ENCODE measurements at places on chromosomes 2 and 18.

DNA sequence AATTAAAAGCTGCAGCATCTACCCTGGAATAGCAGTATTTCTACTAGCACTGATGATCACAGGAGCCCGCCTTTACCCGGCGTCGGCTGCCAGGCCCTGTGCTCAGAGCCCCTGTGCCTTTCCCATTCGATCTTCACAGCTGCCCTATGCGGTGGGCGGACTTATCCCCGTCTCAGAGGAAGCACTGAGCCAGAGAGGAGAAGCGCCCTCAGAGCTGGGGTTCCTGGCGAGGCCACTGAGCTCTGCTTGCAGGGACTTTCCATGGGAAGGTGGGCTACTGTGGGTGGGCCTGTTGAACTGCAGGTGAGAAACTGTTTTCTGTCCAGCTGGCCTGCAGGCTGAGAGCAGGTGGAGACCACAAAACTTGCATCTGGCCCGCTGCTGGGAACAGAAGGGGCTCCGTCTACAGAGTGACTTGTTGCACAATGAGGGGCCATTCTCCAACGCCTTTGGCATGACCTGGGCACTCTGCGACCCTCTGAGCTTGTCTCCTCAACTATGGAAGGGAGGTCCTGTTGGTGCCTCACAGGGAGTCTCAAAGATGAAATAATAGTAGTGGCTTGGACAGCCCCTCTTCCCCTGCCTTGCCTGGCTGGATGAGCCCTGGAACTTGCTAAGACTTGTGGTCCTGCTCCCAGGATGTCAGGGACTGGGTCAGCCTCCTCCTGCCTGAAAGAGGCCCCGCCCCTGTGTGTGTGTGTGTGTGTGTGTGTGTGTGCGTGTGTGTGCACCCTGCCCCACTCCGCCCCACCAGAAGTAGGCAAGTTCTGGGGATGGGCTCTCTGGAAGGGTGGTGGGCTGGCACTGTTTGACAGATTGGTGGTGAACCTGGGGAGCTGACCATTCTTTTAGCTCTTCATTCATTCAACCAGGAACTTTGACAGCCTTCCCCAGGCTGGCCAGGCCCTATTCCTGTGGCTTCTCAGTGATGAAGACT is 32.7 kb downstream of the GLI2 start:
- DNase-seq, result no peak

DNA sequence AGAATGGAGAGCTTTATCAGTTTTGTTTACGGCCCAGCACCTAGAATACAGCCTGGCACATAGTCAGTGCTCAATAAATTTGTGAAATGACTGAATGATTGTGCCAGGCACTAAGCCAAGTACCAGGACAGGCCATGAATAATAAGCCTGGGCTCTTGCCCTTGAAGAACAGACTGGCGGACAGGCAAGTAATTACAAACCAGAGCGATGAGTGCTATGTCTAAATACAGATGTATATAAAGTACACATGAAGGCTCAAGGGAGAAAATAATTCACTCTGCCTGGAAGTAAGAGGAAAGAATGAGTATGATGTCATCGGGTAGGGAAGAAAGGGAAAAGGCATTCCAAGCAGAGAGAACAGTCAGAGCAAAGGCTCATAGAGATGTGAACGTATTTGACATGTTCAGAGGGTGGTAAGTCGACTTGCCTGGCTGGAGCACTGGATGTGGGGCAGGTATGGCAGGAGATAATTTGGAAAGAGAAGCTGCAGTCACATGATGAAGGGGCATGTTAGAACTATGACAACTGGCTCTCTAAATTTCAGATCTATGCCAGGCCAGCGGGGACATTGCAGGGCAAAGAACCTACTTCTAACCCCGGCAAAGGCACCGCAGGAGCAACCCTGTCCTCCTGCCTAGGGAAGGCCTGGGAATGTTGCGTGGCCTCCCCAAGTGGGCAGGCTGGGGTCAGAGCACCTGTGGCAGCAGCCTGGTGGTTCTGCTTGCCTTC is 119.1 kb upstream of the STPG4 start:
- DNase-seq, result no peak

DNA sequence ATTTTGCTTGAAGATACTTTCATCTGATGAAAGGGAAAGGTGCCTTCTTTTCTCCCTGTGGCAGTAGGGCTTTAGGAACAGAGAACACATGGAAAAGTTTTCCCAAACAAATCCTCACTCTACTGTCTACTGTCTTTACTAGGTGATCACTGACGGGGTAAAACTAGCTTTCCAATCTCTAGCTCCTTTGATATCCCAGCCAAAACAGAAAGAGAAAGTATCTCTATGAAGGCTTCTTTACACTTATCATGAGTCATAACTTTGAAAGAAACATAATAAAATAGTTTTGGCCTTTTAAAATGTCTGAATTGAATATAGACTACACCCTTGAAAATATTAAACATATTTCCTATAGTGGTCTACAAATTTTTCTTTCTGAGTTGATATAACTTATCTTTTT is 214.5 kb downstream of the DSEL start:
- DNase-seq, result no peak

- DNase-seq, result no peak
Measured at GRCh38 chr2:229578052-229578846, 136.1 kb downstream of the DNER start.

- no peak for DNase-seq
Measured at GRCh38 chr2:84741182-84741822, 139.6 kb downstream of the TRABD2A start.

GRCh38 chr18:23532848-23533247 is 29.5 kb downstream of the RMC1 start:
- DNase-seq, result no peak

DNA sequence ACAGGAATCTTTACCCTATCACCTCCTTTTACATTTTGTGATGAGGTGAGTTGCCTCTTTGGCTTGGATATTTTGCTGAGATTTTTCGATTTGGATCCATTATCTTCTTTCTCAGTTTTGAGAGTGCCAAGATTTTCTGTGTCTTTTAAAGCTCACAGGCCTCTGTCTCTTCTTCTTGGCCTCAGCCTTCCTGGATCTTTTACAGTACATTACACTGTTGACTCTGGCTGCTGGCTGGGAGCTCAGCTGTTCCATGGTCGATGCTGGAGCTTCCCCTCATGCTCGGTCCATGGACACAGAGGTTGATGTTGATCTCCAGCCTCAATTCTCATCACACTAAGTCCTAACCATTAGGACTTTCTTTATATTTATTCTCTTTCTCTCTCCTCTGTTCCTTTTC is 332.8 kb upstream of the UBE2E3 start:
- no peak for DNase-seq

- DNase-seq, result no peak
Measured at GRCh38 chr2:98548920-98549818, 59.1 kb downstream of the COA5 start.

DNA sequence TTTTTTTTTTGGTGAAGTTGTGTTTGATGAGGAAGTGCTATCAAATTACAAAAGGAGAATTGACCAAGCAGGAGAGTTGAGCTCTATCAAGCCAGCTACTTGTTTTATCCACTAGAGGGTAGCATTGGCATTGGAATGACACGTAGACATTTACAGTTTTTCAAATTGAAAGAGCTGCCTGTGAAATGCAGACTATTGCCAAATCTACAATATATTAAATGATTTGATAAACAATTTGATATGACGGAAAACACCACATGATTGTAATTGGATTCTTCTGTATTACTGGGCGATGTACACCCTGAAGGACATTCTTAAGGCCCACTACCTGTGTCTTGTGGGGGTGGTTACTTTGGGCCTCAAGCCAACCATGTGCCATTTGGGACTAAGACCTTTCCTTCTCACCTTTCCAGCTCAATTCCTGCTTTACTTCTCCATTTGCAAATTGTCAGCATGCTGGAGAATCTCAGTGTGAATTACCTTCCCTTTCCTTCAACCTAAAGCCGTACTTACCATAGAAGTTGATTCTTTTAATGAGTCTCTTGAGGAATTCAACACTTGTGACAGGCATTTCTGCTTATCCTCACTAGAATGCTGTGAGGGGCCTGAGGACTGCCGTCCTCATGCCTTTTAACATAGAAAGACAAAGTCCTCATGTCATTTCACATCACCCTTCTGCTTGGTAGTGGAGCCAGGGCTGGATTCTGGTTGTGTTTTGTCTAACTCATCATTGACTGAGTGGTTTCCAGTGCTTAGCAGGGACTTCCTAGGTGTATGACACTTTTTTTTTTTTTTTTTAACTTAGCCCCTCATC is 134.8 kb upstream of the THUMPD2 start:
- no peak for DNase-seq

GRCh38 chr2:44772131-44772530 is 169.4 kb upstream of the SIX3 start:
- DNase-seq, result no peak

GRCh38 chr2:221914334-221914880 is 342.3 kb upstream of the EPHA4 start:
- DNase-seq, result no peak

DNA sequence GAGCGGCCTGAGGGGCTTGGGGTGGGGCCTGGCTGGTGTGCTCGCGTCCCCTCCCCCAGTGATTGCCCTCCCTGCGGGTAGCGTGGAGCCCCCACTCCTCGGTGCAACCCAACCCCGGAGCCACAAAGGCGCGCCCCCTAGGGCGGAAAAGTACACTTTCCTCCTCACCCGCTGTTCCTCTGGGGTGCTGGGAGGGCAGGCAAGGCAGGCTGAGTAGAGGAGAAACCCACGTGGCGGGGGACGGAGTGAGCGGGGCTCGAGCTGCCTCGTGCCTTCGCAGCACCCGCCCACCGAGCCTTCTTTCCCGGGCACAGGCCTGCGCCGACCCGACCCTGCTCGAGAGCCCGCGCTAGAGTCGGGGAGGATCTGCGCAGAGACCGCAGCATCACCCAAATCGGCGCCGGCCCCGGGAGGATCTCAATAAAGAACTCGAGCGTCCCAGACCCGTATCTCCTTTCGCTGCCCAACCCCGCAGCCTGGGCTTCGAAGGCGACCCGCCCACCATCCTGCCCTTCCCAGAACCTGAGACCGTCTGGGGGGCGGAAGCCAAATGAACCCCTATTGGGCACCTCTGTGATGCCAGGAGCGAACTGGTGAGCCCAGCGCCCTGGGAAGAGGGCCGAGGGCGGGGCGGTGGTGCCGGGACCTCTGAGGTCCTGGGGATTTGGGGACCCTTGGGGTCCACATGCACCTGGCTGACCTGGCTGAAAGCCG is 1.5 kb downstream of the UCN start:
- peak; percentile 18 for DNase-seq

DNA sequence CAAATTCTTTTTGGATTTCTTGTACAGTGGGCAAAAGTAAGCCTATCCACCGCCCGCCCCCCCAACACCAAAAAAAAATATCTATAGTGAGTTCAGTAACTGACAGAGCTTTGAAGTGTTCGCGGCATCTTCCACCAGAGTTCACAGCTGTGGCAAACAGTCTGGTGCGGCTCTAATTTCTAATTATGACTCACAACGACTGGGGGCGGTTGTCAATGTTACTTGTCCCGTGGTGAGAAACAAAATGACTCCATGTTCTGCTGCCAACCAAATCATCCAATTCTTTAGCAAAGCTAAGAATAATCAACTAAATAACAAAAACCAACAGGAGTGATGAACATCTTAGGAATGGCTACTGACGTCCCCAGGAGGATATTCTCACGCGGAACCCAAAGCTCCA is 392.5 kb upstream of the SALL3 start:
- no peak for DNase-seq

- no peak for DNase-seq
Measured at GRCh38 chr18:57210107-57210715, 63.3 kb downstream of the BOD1L2 start.

DNA sequence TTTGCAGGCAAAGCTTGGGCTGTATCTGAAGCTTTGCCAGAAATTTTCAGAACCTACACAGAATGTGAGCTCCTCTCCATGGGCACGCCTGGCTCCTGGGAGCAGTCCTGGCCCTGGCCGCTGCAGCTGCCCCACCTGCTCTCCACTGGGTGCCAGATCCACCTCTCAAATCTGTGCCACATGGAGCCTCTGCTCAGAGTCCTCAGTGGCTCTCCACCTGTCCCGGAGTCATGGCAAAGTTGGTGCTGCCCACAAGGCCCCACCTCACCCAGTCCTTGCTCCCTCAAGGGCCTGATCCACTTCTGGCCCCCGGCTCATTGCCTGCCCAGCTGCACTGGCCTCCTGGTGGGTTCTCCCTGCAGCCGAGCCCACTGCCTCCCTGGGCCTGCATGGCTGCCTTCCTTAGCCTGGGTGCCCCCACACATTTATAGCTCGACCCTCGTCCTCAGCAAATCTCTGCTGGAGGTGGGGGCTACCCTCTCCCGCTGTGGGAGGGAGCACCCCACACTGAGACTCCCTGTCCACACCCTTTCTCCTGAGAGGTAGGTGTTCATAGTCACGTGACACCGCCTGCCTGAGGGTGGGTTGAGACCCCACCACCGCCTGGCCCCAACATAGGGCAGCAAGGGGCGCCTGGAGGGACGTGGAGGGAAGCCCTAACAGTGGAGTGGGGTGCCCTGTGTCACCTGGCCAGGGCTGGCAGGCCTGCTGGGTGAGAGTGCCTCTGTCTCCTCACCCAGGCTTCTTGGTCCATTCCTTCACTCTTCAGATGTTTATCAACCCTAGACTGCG is 224.1 kb downstream of the SH3RF3 start:
- DNase-seq, result no peak

DNA sequence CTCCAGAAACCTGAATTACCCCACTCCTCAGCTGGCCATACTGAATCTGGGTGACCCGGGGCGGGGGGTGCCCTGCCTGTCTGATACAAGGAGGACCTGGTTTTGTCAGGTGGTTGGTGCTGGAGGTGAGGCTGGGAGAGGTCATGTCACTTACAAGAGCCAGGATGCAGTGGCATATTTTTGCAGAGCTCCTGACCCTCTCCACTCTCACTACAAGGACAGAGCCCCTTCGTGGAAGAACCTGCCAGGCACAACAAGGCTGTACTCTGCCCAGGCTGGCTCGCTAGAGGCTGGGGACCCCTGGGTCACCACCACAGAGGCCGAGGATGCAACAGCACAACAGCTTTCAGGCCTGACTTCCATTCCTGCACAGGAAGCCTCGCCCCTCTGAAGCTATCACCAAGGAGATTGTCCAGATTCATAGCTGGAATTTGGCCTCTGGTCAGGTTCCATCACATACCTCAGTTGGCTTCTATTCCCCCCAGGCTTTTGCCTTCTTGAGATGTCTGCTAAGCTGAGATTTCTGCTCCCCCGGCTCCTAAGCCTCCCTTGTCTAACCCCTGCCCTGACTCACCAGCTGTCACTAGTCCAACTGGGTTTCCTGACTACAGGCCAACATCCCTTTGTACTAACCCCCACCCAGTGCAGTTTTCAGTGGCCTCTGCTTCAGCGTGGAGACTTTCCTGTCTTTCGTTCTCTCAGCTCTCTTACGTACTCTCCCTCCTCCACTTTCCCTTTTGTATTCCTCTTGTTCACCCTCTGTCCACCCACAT is 132.5 kb upstream of the EPAS1 start:
- no peak for DNase-seq

GRCh38 chr2:230329946-230330605 is 3.1 kb downstream of the SP140L start:
- DNase-seq, result no peak

- DNase-seq, result no peak
Measured at GRCh38 chr2:127790694-127791529, 20.1 kb downstream of the WDR33 start.

GRCh38 chr18:76386071-76386470 is 109.0 kb downstream of the ZNF516 start:
- no peak for DNase-seq

GRCh38 chr18:49359732-49360444 is 100.6 kb downstream of the DYM start:
- DNase-seq, result no peak

GRCh38 chr2:227461811-227462461 is 10.0 kb upstream of the AGFG1 start:
- no peak for DNase-seq

- DNase-seq, result no peak
Measured at GRCh38 chr2:9145752-9146430, 60.7 kb upstream of the ASAP2 start.

- no peak for DNase-seq
Measured at GRCh38 chr2:198351647-198352046, 547.3 kb downstream of the PLCL1 start.

GRCh38 chr2:134836986-134837385 is 1.4 kb upstream of the ACMSD start:
- DNase-seq, result no peak
